ENCODE measurements at places on chromosomes 6 and 20.

DNA sequence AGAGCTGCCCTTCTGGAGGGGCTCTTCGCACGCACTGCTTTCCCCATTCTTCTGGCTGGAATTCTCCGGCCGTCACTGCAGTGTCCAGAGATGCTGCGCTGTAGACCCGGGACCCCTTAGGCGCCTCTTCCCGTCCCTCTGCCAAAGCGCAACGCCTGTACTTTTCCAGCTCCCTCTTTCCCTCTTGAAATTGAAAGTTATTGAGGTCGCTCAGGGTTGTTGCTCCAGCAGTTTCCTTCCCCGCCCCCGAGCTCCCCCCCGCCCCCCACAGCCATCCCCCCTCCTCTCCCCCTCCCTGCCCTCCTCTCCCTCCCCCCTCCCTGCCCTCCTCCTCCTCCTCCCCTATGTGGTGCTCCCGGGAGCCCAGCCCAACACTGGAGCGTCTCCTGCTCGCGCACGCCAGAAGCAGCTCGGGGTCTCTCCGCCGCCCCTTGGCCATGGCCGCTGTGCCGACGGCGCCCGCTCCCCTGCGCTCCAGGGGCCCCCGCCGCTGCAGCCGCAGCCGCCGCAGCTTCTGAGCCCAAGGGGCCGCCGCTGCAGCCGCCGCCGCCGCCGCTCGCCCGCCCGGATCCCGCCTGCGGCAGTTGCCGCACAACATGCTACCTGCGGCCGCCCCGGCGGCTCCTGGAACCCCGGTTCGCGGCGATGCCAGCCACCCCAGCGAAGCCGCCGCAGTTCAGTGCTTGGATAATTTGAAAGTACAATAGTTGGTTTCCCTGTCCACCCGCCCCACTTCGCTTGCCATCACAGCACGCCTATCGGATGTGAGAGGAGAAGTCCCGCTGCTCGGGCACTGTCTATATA lies at the start of gene RSPO3:
Gene RSPO3 (plus strand): TSS at position 374 of the 804 bp plus-strand sequence. CDS start 522 bp downstream, outside the sequence.
- no peak for DNase-seq

GRCh38 chr6:133016631-133017030 lies 202.3 kb downstream of the RPS12 start:
- no peak for DNase-seq

GRCh38 chr6:39213195-39213920 lies 15.9 kb downstream of the KCNK5 start:
- DNase-seq: no peak

- peak; percentile 48 for DNase-seq
These were observed 57.0 kb upstream of the CD93 start for GRCh38 chr20:23143098-23143497.

DNA sequence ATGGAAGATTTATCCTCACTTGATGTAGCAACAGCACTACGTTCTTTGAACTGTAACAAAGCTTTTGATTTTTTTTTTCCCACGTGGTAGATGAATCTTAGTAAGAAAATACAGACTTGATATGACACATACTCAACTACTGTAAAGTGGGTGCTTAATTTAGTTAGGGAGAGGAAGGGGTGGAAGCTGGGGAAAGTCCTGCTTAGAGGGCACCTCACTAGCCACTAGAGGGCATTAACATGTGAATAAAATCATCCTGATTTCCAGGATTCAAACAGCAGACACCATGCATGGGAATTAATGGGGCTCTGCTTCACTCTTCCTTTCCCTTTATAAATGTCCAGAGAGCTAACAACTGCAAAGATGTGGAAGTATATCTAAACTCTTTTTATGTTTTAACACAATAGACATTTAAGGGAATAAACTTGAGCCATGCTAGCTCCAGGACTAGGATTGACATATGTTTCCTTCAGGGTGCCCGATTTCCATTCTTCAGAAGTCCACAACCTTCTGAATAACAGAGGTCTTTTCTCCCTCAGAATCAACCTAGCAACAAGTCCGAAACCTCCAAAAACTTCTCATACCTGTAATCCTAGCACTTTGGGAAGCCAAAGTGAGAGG lies 250.1 kb downstream of the ATXN1 start:
- DNase-seq: no peak

- DNase-seq: no peak
These were observed 258.9 kb downstream of the KIF16B start for GRCh38 chr20:16314320-16314719.

- DNase-seq: no peak
These were observed 123.3 kb upstream of the SLC2A12 start for GRCh38 chr6:134175532-134176263.

GRCh38 chr20:31974951-31975487 lies 7.1 kb downstream of the XKR7 start:
- DNase-seq: no peak

- no peak for DNase-seq
These were observed 23.6 kb downstream of the BFSP1 start for GRCh38 chr20:17507531-17507930.

DNA sequence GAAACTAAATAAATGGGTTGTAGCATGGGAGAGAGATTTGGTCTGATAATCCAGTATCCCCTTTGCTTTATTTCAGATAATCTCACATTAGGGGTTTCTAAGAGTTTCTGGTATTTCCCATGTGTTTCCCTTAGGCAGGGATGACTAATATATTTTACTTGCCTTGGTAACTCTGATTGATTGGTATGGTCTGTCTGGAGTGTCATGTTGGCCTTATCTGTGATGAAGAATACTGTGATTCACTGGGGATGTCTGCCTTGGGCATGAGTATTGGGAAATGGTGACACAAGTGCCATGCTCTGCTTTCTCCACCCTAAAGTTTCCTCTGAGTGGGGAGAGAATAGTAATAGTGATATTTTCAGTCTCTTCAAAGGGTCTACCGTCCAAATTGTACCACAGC lies 10.1 kb downstream of the SLC22A2 start:
- no peak for DNase-seq

DNA sequence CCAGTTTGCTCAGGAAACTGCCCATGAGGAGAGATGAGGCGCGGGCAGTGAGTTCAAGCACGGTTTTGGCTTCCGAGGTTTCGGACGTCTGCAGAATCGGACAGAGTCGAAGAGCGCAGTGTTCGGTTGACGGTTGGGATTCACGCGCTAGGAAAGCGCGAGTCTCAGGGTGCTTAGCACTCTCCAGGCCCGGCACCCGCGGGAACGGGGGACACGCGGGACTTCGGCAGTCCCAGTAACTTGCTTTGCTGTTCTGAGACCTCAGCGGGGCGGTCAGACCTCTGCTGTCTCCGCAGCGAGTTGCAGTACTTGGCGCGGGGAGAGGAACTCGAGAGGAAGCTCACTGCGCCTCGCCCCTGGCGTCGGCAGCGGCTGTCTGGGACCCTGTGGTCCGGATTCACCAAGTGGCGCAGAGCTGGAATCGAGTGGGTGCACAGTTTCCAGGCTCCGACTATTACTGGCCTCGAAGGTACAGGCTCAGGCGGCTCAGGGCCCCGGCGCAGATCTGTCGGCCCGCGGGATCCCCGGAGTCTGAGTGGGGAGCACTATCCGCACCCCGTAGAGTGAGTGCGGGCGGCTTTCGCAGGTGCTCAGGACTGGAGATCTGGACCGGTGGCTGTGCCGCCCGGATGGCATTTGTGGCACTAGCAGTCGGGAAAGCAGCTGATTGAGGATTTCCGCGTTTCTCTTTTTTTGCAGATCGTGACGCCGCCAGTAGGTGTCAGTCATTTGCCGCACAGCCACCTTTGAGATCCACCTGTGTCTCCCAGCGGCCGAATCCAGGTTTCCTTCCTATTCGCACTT lies at the start of gene POM121L2:
Gene POM121L2 (minus strand): TSS at position 128 of the 804 bp plus-strand sequence. CDS start 103 bp downstream, at position 25.
- DNase-seq: peak; percentile 42

DNA sequence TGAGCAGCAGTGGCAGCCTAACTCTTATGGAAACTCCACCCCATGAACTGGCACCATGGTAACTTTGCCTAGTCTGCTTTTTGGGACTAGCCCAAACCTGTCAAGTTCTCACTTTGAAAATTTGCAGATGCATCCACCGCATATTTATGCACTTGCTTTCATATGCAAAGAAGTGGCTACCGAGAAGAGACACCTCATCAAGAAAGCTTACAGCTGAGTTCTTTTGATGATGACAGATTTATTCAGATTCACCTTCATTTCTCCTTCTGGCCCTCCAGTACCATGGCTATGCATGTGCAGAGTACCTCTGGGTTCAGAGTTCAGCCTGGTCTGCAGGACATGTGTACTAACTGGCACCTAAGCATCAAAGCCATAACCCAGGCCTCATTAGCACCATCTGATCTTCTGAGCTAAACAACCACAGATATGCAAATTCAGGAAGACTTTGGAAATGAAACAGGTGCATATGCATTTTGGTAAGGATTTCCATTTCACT lies 154.3 kb upstream of the TENT5A start:
- DNase-seq: no peak

- DNase-seq: no peak
These were observed 230.3 kb downstream of the IBTK start for GRCh38 chr6:82017288-82017687.

DNA sequence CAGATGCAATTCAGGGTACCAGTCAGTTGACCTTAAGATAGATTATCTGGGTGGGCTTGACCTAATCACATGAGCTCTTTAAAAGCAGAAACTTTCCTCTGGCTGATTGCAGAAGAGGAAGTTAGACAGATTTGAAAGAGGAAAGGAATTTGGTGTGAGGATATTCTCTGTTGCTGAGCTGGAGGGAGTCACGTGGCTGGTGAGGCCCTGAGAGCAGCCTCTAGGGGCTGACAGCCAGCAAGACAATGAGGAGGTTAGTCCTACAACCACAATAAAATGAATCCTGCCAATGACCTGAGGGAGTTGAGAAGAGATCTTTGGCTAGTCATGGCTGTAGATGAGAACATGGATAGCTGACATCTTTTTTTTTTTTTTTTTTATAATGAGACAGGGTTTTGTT lies 87.0 kb upstream of the B3GAT2 start:
- DNase-seq: no peak

GRCh38 chr6:129748901-129749748 lies 39.1 kb upstream of the ARHGAP18 start:
- DNase-seq: no peak

- peak; percentile 9 for DNase-seq
These were observed 5.5 kb upstream of the SOX4 start for GRCh38 chr6:21587961-21588480.

GRCh38 chr6:146292506-146292905 lies 251.1 kb upstream of the RAB32 start:
- no peak for DNase-seq

DNA sequence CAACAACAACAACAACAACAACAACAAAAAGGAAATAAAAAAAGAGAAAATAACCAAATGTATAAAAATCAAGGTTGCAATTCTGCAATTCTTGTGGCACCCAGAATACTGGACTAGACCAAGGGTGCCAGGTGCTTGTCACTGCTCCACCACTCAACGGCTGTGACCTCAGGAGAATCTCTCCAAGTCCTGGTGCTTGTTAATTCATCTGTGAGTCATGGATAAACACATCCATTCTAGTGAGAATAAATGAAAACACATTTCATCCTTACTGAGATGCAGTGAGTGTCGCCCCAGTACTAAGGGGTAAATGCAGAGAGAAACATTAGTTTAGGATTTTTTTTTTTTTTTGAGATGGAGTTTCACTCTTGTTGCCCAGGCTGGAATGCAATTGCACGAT lies 32.0 kb downstream of the HLA-C start:
- DNase-seq: no peak

DNA sequence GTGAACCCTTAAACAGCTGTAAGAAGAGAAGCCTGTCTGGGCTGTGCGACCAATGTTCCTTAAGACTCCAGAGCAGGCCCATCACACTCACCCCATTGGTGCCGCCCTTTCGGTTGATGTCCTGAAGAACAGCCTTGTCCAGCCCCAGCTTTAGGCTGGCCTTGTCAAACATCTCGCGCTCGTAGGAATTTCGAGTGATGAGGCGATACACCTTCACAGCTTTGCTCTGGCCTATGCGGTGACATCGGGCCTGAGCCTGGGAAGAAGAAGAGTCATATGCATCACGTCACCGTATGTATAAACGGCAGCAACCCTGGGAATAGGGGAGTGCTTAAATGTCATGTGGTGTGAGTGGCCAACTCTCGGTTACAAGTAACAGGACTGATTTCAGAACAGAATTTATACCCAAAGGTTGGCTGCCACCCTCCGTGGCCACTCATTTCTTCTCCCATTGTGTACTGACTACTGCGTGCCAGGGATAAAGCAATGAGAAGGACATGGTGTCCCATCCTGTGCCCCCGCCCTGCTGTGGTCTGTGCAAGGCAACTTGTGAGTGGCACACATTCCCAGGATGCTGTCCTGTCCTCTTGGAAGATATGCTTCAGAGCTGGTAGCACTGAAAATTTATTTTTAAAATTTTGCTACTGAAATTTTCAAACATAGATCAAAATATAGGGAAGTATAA lies 90.7 kb upstream of the EMILIN3 start:
- no peak for DNase-seq

DNA sequence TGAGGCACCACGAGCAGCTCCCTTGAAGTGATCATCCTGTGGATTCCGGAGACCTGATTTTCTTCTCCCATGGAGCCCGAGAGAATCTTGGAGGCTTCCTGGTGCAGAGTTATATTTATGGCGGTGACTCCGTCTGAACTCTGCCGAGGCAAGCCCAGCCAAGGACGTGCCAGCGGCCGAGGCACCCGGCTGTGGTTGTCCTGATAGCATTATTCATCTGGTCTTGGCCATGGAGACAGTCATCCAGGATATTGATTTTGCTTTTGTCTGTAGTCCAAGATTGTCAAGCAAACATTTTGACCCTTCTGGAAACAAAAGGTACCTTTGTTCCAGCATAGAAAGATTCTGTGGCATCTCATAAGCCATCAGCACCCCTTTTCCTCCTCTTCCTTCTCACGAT lies 163.3 kb downstream of the SCML4 start:
- no peak for DNase-seq

- no peak for DNase-seq
These were observed 611.9 kb downstream of the DHX35 start for GRCh38 chr20:39574061-39574460.

- DNase-seq: no peak
These were observed 149.7 kb downstream of the PLCB4 start for GRCh38 chr20:9218531-9218961.

GRCh38 chr20:35360033-35360432 lies 51.7 kb downstream of the UQCC1 start:
- no peak for DNase-seq

- DNase-seq: no peak
These were observed at the start of gene FAM162B for GRCh38 chr6:116764961-116765841. Gene FAM162B (minus strand): TSS chr6:116765719. CDS start chr6:116765576, 143 bp downstream.

DNA sequence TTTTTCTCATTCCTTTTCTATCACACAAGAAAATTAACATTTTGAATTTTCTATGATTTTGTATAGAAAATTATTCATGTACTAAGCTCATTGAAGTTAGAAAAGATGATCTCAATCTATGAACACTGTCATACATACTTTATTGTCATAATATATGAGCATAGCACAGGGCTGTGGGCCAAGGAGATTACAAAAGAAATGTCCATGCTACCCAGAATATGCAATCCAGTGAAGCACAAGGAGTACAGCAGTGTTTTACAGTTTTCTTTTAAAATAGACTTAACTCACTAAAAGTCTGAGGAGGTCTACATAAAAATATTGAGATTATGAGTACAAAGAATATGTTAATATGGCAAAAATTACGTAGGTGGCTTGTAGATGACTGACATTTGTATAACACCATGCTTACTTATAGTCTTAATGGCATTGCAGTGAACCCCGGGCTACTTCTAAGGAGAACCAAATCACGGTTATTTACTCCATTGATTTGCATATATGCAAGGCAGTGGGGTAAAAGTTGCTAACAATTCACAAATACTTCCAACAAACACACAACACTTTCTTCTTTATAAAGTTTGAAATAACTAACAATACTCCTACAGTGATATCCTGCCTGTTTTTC lies 257.1 kb downstream of the BCKDHB start:
- no peak for DNase-seq
